ENCODE measurements at places on chromosomes 3 and 15.

GRCh38 chr15:82113106-82113715, 67.4 kb upstream of the MEX3B start:
- no peak for DNase-seq

DNA sequence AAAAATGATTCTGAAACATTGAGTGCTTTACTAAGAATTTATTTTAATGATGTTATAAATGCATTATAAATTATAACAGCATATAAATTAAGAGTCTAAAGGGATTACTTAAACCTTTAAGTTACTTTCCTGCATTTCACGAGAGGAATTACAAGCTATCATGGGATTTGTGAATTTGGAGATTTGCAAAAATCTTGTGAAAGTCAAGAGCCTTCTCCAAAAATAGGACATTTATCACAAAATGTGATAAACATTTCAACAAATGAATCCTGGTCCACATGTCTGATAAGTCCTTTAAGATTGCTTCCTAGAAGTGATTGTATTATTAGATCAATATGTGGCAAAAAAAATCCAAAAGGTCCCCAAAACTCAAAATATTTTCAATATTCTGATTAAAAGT, 154.5 kb downstream of the ATP8B4 start:
- DNase-seq: no peak

GRCh38 chr15:42364529-42364928, 5.2 kb downstream of the CAPN3 start:
- no peak for DNase-seq

- peak; percentile 10 for DNase-seq
Measured at GRCh38 chr3:57164657-57165573, at the start of gene IL17RD. Gene IL17RD (minus strand): TSS chr3:57165353. CDS start chr3:57165286, 67 bp downstream.

GRCh38 chr15:71538181-71538580, 272.2 kb upstream of the NR2E3 start:
- no peak for DNase-seq

DNA sequence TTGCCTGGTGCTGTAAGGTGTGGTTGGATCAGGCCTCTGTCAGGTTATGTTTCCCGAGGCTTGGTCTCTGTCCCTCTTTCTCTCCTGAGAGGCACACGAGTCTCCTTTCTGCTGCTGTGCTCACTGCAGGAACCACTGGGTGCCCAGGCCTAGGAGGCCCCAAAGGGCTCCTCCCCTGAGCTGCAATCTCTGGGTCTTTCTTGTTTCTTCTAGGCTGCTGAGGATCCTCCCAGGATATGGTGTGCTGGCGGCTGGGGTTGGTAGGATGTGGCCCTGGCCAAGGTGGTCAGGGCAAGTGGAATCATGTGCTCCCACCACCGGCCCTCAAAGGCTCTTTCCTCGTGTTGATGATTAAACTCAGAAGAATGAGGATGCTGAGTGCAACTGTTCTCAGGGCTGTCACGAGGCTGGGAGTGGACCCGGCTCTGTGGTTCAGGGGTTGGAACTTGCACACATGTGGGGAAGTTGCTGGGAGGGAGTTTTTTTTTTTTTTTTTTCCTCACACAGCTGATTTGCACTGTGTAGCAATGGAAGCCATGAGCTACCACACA, 43.6 kb upstream of the CTSH start:
- no peak for DNase-seq

- no peak for DNase-seq
Measured at GRCh38 chr15:92631721-92632120, 23.9 kb downstream of the FAM174B start.

DNA sequence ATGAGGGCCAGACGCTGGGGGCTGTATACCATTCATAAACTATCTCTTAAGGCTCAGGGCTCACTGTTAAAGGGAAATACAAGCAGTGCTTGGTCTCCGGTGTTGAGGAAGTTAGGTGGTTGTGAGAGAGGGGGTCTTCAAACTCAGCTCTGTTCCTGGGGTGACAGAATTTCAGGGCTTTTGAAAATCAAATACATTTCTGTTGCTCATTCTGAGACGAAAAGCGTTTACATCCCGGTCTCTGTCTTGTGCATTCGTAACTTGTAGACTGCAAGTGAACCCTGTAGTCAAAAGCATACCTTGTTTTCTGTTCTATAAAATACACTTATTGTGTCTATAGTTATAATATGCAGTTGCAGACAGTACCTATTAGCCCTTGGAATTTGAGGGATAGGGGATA, 1.7 kb downstream of the SLCO3A1 start:
- DNase-seq: no peak

DNA sequence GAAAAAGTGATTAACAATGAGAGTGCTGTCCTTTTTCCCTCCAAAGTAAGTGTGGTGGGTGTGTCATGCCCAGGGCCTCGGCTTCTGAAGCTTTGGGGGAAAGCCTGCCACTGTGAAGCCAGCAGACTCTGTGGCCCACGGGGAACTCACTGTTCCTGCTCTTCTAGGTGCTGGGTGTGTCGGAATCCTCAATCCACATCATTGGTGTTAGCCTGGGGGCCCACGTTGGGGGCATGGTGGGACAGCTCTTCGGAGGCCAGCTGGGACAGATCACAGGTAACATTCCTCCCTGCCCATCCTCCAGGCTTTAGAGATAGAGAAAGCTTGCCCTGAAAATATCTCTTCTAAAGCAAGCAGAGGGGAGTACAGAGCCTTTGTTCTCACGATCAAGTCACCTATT, 11.6 kb downstream of the PLA1A start:
- DNase-seq: no peak

DNA sequence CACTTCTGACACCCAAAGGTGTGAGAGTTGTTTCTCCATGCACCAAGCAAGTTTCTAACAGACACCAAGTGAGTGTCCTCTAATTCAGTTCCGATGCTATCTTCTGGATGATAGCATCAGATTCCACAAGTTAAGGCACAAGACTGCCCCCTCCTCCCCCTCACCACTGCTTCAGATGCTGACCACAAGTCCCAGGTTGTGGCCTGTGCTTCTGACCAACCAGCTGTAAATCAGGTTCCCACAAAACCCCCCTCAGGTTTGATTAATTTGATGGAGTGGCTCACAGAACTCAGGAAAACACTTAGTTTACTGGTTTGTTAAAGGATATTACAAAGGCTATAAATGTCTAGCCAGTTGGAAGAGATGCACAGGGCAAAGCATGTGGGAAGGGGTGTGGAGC, 7.0 kb upstream of the PLA1A start:
- no peak for DNase-seq

DNA sequence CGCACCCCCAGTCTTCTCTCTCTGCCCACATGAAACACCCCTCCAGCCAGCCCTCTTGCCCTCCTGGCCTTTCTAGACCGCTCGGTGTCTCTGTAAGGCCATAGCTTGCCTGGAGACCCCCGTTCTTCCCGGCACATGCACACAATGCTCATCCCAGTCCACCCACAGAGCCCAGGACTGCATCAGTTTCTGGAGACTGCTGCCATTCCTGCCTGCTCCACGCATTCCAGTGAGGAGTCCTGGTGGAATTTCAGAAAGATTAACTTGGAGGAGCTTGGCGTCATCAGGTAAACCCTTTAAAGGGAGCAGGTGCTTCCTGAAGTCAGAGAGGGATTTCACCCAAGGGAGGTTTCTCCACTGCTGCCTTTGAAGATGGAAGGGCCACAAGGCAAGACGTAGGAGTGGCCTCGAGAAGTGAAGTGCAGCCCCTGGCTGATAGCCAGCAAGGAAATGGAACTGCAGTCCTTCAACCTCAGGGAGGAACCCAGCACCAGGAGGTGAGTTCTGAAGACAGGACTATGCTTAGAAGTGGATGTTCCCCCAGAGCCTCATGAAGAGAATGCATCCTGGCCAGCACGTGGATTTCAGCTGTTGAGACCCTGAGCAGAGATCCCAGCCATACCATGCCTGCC, 19.2 kb downstream of the SLC41A3 start:
- DNase-seq: no peak

DNA sequence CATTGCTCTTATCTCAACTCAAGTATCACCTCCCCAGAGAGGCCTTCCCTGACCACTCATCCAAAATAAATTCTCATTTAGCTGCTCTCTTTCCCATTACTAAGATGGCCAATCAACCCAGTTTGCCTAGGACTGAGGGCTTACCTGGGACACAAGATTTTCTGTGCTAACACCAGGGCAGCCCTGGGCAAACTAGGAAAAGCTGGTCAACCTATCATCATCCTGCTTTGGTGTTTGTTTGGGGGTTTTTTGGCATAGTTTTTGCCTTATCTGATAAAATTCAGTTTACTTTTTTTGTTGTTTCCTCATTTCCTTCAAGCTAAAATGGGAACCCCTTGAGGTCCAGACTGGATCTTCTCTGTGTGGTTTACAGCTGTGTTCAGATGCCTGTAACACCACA, 131.4 kb upstream of the NR2F2 start:
- no peak for DNase-seq

DNA sequence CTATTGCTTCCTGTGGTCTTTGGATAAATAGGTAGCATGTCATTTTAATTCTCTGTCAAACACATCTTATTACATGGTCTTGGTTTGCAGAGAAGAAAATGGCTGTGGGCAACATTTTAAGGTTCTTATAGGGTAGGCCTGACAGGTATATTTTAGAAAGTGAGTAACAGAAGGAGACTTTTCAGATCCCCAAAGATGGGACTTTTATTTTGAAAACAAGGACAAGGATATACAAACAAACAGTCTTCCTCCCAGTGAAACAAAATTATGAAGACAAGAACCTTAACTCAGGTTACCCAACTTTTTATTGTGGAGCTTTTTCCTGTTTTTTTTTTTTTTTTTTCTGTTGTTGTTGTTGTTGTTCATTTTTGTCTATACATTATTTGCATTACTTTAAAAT, 916.2 kb downstream of the NTRK3 start:
- DNase-seq: no peak

DNA sequence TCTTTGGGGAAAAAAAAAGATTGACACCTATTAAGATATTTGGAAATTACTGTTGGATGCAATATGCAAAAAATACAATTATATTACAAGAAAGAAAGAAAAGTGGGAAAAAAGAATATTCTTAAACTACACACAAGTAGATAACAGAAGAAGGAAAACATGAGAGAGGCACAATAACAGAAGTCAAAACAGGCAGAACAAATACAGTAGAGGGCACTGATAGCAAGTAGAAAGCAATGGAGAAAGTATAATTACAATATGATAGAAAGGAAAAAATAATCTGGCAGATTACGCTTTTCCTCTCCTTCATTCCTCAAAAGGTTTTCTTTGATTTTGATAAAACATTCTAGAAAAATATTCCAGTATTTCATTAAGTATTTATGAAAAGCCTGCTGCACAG, 72.1 kb downstream of the ADAM10 start:
- no peak for DNase-seq

- no peak for DNase-seq
Measured at GRCh38 chr15:79653533-79653932, 221.4 kb downstream of the MINAR1 start.

GRCh38 chr3:61936344-61936937, 375.1 kb downstream of the PTPRG start:
- DNase-seq: no peak

- no peak for DNase-seq
Measured at GRCh38 chr3:76624164-76624563, 415.7 kb upstream of the ROBO2 start.

GRCh38 chr3:62992520-62992919, 117.3 kb upstream of the CADPS start:
- DNase-seq: no peak

GRCh38 chr15:82146990-82147461, 101.2 kb upstream of the MEX3B start:
- DNase-seq: no peak

DNA sequence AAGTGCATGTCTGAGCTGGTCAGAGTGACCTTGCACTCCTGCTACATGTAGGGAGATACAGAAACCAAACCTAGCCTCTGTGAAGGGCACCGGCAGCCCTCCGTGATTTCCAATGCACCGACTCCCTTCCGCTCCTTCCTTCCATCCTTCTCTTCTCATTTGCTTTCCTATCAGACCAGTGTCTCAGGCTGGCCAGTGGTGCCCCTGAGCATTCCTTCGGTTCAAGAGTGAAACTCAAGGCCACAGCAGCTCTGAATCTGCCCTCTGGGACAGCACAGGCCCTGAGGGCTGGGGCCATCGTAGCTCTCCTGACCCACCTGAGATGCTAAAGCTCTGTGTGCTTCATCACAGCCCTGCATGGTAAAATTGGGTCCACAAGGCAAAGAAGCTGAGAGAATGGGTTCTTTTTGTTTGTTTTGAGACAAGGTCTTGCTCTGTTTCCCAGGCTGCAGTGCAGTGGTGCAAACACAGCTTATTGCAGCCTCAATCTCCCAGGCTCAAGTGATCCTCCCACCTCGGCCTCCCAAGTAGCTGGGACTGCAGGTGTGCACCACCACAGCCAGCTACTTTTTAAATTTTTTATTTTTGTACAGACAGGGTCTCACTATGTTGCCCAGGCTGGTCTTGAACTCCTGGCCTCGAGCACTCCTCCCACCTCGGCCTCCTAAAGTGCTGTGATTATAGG, 2.3 kb upstream of the BMF start:
- DNase-seq: no peak

- no peak for DNase-seq
Measured at GRCh38 chr3:119630128-119630879, 30.1 kb downstream of the POPDC2 start.

DNA sequence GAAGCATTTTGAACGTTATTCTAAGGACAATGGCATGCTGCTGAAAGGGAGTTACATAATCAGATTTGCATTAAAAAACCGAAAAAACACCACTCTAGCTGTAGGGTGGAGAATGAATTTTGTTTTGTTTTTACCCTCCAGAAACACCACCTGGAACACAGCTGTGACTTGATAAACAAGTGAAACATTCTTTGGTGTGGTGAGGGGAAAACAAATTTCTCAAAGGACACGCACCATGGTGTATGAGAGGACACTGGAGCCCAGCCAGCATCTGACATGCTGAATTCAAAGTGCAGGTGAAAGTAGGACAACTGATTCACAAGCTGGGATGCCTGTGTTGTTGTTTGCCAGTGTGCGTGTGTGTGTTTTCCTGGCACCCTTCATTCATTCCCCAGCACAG, 554.5 kb upstream of the TBL1XR1 start:
- no peak for DNase-seq

GRCh38 chr3:25820816-25821486, 31.1 kb downstream of the OXSM start:
- no peak for DNase-seq

- no peak for DNase-seq
Measured at GRCh38 chr3:133776794-133777438, 28.7 kb upstream of the SRPRB start.

DNA sequence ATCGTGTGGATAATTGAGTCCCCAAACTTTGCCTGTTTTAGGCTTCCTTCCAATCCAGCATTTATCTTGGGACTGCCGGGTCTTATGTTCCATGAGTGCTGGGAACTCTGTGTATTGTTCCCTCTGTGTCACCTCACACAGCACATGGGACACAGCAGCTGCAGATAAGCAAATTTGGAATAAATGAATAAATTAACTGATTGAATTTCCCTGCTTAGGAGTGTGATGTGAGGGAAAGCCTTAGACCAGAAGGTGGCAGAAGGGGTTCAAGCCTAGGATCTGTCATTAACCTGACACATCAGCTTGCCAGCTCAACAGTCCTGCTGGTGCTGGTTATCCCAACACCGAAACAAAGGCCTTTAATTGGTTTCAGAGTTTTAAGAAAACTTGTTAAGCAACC, 114.3 kb downstream of the OXSM start:
- DNase-seq: no peak

Measured in GOT3 (cell line).